CD4-positive, alpha-beta T cell treated with Interleukin-4 for 4 hours (primary cell): ENCODE measurements at places on chromosomes 1 and 21.

GRCh38 chr1:159949981-159950381, 4.1 kb downstream of the SLAMF9 start:
- DNase-seq = no peak

- DNase-seq = no peak
These were observed 988.8 kb upstream of the B3GALT2 start for GRCh38 chr1:194175251-194175650.

DNA sequence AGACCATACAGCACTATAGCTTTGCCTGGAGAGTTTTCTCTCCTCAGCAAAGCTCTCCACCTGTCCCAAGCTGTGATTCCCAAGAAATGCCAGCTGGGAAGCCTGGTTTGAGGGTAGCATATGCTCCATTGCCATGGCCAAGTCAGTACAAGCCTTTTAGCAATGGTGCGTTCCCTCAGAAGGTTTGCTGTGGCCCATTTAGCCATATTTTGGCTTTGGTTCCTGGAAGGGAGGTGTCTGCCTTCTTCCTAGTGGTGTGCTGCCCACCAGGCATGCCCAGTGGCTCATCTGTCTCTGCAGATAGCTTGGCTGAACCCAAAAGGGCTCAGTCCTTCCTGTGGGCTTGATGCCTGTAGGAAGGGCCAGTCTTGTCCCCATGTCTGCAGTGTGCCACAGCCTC, 32.4 kb downstream of the GALNT2 start:
- no peak for DNase-seq

DNA sequence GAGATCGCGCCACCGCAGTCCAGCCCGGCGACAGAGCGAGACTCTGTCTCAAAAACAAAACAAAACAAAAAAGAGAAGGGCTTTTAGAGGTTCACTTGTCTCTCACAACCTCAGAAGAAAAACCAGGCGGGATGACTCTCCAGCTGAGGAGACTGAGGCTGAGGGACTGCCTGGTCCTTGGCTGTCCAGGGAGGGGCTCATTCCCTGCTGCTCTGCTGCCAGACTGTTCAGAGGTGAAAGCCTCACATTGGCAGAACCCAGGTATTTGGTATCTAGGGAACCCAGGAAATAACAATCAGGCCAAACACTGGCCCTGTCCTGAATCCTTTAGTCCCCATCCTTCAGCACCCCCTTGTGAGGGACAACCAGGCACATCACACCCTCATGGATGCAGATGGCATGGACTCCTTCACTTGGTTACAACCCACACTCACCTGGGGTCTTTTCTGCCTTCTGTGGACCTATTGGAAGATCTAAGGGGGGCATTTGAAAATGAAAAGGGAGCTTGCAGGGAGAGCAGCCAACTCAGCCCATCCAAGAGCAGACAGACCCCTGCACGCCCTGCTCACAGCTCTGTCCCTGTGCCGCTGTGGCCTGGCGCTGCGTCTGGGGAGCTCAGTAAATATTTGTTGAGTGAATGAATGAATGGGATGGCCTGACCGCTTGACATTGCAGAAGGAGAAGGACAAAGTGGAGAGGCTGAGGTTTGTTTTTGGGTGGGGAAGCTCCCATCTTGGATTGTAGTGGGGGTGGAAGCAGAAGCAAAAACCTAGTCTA, 33.4 kb downstream of the CD247 start:
- DNase-seq = no peak
